ENCODE measurements at places on chromosomes 3 and 15. TPM values are rescaled to one million over a fixed set of nuclear protein-coding genes. Genes with fewer than 3 reads are reported as not detected.

IQGAP1 gene
- total RNA-seq, result 265 TPM

ERICH6 gene
- not detected for total RNA-seq

TMCC1 gene
- total RNA-seq, result 47.7 TPM

SMCO1 gene
- not detected for total RNA-seq

ZNF80 gene
- not detected for total RNA-seq

GABRR3 gene
- not detected for total RNA-seq

DPPA2 gene
- total RNA-seq, result not detected

FNDC3B gene
- total RNA-seq, result 142 TPM
